ENCODE measurements at places on chromosomes 7 and 10. TPM values are rescaled to one million over a fixed set of nuclear protein-coding genes. Genes with fewer than 3 reads are reported as not detected.
A peak's percentile ranks its signal among the peaks of the same experiment; 100 is the strongest.

TSPAN13 gene
- total RNA-seq, result 0.64 TPM

LRRC27 gene
- 3.6 TPM for total RNA-seq

MLLT10 gene
- total RNA-seq, result 34.1 TPM

- DNase-seq, result no peak
Observed at GRCh38 chr10:77529050-77529576, 108.5 kb downstream of the KCNMA1 start.

DNA sequence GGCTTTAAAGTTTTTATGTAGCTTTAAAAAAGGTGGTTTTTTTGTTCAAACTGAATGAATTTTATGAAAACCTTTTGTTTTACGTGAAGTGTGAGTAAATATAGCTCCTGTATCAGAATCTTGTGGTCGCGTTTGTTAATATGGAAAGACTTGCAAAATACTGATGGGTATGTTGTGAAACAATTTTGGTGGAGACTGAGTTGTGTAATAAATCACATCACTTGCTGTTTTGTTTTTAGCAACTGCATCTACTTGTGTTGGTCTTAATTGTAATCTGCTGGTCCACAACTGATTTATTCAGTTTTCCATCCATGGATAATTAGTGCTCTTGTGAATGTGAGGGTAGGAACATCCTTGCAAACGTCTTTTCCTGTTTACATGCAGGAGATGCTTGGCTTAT, 10.5 kb downstream of the PLXDC2 start:
- DNase-seq, result no peak

- peak; percentile 49 for DNase-seq
Observed at GRCh38 chr10:67803588-67804394, 34.2 kb downstream of the DNAJC12 start.

GRCh38 chr10:33477291-33478088, 143.0 kb upstream of the NRP1 start:
- no peak for DNase-seq

DNA sequence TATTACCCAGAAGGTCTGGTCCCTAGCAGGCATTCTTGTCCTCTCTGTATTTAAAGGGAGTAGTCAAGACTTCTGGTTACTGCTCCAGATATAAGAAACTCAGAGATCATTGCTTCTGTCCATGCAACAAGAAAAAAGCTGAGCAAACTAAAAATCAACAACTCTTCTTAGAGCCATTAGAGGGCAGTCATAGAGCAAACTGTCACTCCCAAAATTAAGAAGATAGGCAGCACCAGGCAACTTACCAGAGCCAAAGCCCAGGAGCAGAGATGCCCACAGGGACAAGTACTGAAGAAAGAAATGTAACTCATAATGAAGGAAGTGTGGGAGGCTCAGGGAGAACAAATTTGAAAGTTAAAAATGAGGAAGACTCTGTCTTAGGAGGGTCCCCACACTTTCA, 472.9 kb upstream of the COBL start:
- DNase-seq, result no peak

DNA sequence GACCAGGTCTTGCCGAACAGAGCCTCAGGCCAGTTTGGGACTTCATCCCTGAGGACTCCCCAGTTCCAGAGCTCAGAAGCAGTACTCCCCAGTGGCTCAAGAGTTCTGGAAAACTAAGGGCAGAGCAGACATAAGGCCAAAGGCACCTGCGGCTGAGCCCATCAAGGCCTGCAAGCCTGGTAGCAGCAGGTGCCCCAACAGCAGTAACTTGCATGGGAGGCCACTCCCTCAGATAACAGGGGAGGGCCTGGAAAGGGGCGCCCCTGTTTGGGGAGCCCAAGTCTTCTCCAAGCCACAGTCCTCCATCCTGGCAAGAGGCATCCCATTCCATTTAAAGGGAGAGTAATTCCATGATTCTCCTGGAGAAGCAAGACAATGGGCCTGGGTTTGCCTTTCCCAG, 13.0 kb downstream of the POLL start:
- DNase-seq, result no peak
